CD4-positive, CD25-positive, alpha-beta regulatory T cell (primary cell): ENCODE measurements at places on chromosomes 5 and 9.

DNA sequence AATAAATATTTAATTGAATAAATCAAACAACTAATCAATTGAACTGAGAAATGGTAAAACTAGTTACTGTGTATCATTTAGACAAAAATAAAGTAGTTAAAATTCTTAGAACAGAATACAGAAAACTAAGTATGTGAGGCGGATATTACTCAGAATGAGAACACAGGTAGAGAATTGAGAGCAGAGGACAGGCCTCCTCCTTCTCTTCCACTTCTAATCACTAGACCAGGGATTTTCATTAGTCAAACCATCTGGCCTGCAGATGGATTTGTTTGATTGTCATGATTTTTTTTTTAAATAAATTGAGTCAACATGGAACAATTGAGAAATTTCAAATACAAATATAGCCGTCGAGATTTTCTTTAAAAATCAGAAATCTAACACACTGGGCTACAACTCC, 198.6 kb upstream of the HMHB1 start:
- DNase-seq = no peak

DNA sequence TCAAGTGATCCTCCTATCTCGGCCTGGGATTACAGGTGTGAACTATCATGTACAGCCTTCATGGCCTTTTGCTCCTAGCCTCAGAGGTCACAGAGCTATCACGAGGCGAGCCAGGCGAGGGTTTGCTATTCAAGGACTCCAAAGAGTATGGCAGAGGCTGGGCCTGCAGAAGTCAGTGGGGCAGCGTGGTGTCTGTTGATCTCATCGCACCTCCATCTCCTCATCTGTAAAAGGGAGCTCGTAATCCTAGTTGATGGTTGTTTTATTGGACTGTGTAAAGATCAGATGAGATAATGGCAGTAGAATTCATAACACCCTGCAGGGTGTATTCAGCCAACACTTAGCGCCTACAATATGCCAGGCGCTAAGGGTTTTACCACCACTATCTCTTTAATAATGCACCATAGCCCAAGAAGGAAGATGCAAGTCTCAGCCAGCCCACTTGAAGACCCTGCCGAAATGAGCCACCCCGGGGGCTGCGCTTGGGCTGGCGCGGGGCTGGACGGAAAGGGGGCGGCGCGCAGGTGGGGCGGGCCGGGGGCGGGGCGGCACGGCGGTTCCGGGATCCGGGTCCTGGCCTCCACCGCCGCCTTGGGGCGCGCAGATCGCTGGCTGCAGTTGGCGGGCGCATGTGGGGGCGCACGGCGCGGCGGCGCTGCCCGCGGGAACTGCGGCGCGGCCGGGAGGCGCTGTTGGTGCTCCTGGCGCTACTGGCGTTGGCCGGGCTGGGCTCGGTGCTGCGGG, at the start of gene GALNT12:
TSS of gene GALNT12 (plus strand) at position 601 of the 744 bp plus-strand sequence. CDS start at position 630, 29 bp downstream.
- peak; percentile 40 for DNase-seq

- no peak for DNase-seq
These were observed 66.3 kb upstream of the SPOCK1 start for GRCh38 chr5:137565450-137565849.

- no peak for DNase-seq
These were observed 31.5 kb upstream of the SPRY4 start for GRCh38 chr5:142356349-142356715.

GRCh38 chr5:59833448-59833847, 60.1 kb downstream of the PDE4D start:
- no peak for DNase-seq

GRCh38 chr9:81266086-81266485, 423.3 kb downstream of the TLE1 start:
- DNase-seq = no peak
